ENCODE measurements at places on chromosomes 6 and 20.

GRCh38 chr20:43799150-43799711, 72.4 kb upstream of the GTSF1L start:
- no peak for DNase-seq

DNA sequence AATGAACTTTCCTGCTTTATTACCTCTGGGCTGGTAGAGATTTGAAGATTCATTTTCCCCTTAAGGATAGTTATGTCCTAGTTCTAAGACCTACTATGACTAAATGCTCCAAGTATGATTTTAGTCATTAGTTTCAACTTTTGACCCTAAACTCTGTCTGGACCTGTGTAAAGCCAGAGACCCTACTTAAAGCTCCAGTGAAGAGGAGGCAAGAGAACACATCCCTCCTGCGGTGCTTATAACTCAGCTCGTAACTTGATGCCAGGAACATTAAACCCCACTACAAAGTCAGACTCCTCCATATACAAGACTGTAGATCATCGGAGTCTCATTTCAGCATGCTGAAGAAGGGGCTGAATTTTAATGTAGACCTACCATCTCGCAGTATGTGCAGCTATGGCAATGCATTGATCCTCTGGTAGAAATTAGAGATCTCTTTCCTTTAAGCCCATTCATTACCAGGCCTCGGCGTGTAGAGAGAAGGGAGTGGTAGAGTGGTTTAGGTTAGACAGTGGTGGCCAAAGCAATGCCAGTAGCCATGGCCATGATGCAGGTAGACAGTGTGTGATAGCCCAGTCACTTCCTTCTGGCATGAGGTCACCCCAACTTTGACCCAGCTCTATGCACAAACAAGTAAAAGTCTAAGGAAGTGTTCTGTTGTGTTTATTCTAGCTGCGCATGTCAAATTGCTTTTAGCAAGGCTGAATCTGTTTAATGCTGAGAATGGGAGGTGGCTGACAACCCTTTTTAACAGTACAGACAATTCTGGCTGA, 34.8 kb upstream of the MYB start:
- DNase-seq = no peak

GRCh38 chr6:154425034-154425433, 68.4 kb upstream of the IPCEF1 start:
- DNase-seq = no peak

GRCh38 chr6:49202924-49203536, 260.0 kb downstream of the MMUT start:
- DNase-seq = no peak

DNA sequence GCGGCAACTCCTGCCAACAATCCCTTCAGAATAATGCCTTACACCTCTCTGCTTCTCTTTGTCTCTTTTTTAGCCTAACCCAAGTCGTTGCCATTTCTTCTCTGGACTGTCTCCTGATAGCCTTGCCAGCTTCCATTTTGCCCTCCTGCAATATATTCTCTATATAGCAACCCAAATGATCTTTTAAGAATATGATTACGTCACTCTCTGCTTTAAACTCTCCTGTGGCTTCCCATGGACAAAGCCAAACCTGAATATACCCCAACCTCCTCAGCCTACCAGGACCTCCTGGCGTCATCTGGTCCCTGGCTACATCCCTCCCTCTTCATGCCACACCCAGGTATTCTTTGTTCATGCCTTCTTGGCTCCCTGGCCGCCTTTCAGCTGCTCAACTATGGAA, 126.5 kb upstream of the KCNK16 start:
- no peak for DNase-seq

GRCh38 chr6:168581706-168582105, 140.7 kb downstream of the SMOC2 start:
- DNase-seq = no peak

- no peak for DNase-seq
Observed at GRCh38 chr20:7355051-7355450, 585.2 kb downstream of the HAO1 start.

- no peak for DNase-seq
Observed at GRCh38 chr6:79431537-79431933, 105.7 kb downstream of the LCA5 start.

- no peak for DNase-seq
Observed at GRCh38 chr6:53771785-53772624, 22.8 kb upstream of the LRRC1 start.

- no peak for DNase-seq
Observed at GRCh38 chr6:91683240-91683639, 1096.4 kb upstream of the MAP3K7 start.

DNA sequence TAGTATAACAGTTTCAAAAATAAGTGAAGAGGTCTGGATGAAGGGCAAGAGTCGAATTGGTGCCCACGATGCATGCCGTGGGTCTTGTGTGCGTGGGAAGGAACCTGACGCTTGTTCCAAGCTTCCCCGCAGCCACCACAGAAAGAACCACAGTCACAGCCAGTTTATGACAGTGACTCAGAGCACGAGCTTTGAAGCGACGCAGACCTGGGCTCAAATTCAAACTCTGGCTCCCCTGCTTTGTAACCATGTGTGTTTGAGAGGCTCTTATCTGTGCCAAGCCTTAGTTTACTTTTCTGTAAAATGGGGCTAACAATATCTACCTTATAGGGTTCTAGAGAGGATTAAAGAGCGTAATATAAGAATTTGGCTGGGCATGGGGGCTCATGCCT, 65.5 kb downstream of the SYNJ2 start:
- peak; percentile 26 for DNase-seq

GRCh38 chr20:15951658-15952057, 621.6 kb downstream of the KIF16B start:
- DNase-seq = no peak

DNA sequence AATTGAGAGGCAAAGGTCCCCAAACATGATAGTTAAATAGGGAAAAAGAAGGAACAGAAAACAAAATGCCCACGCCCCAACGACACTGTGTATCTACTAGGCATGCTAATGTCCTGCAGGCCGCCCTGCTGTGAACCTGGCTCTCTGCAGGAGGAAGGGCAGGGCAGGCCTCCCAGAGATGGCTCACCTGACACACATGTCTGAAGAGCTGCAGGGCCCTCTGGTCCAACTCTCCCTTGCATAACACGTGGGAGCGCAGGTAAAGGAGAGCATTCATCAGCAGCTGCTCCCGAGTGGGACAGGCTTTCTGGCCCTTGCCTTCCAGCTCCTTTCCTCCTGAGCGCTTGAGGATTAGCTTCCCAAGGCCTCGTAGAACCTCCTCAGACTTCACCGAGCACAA, 53.7 kb upstream of the LYRM2 start:
- DNase-seq = no peak

- peak; percentile 96 for DNase-seq
Observed at GRCh38 chr6:26045065-26045927, 41.9 kb upstream of the HFE start.

GRCh38 chr6:18148304-18149025, 6.4 kb downstream of the TPMT start:
- no peak for DNase-seq

DNA sequence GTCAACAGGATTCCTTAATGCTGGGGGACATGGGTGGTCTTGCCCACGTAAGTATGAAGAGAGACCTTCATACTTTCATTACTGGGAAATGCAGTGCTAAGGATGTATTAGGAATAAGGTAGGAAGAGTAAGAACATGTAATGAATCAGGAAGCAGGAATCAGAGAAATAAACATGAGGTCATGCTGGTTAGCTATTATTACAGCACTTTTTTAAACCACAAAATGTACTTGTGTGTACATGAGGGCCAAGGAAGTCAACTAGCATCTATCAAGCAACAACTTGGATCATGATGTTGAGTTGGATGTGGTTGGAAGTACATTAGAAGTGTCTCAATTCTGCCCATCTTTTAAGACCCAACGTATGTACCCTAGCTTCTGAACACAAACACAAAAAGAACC, 63.5 kb upstream of the E2F3 start:
- no peak for DNase-seq

DNA sequence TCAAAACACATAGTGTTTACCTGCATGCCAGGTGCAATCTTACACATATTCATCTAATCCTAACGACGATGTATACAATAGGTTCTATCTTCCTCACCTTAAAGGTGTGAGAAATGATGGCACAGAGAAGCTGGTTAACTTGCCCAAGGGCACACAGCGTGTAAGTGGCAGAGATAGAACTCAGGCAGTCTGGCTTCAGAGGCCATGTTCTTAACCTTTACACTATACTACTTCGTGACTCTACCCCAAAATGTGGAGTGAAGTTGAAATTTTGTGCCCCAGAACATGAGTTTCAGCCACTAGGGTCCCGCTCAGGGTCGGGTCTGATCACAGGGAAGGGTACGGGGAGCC, 584 bp downstream of the VPS52 start:
- DNase-seq = no peak

- no peak for DNase-seq
Observed at GRCh38 chr6:158284876-158285655, 27.2 kb upstream of the TULP4 start.

GRCh38 chr6:111804627-111805235, 68.5 kb downstream of the FYN start:
- DNase-seq = peak; percentile 88

DNA sequence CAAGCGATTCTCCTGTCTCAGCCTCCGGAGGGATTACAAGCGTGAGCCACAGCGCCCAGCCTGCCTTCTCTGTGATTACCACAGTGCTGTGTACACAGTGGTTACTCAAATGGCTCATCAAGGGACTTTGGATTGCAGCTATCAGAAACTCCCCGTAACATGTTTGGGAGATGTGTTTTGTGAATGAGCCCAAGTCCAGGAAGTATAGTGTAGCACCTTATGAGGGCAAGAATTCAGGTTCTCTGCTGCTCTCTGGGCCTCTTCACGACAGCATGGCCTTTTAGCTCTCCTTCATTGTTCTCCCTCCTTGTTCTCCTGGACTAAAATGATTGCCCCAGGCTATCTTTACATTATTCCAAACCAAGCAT, 34.1 kb upstream of the RPL7L1 start:
- DNase-seq = no peak

GRCh38 chr6:143059663-143060353, 881 bp upstream of the AIG1 start:
- peak; percentile 30 for DNase-seq

DNA sequence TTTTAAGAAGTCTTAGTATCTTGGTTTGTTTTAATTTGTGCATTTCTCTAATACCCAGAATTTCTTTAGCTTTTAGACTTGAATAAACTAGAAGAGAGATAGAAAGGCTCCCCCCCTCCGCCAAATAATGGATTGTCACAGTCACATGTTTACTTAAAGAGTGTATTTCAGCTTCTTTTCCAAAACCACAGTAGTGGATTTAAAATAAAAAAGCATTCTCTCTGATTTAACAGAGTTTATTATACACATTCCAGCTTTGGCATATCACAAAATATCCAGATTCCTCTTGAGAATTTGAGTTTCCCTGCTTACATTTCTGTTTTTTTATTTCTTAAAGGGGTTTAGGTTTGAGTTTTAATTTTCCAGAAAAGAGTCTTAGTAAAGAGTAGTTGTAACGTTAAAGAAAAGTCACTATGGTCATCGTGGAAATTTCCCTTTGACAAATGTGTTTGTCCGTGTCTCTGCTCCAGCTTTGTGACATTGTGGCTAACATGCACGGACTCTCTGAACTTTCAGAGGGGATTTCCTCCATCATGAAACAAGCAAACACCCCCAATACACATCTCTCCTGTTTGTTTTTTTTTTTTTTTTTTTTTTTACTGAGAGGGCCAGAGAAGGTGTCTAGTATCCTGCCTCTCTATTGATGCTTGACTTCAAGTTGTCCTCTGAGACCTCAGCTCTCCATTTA, 113.5 kb upstream of the SUPT3H start:
- no peak for DNase-seq

GRCh38 chr6:47407300-47408281, 70.0 kb upstream of the CD2AP start:
- DNase-seq = no peak

DNA sequence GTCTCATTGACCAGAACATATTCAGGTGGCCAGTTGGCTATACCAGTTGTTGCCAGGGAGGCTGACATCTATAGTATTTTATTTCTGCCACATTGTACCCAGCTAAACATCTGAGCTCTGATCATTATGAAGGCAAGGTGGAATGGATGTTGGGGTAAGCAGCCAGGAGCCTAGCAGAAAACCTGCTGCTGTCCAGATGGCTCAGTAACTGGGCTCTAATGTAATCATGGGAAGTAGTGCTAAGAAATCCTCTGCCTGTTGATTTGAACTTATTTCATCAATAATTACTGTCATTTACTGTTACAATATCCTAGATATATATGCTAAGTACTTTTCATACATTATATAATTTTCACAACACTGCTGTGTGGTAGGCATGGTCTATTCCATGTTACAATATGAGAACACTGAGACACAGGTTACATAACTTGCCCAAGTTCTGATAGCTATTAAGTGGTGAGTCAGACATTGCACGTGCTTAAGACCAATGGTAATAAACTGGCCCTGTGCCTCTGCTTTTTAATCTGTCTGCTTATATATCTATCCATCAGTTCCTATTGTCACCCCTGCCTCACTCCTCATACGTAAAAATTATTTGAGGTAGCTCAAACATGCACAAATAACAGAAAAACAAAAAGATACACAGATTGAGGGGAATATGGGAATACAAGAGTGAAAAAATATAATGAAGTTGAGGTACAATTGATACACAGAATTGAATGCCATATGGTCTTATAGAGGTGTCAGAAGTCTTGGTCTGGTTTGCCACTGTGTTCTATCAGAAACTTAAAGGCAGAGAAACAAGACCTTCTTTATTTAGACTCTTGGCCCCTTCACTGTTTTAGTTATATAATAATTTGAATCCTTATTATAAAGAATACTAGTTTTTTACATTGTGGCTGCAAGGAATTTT, 25.2 kb downstream of the TBPL1 start:
- no peak for DNase-seq

- peak; percentile 83 for DNase-seq
Observed at GRCh38 chr6:36759148-36759759, 61.6 kb downstream of the RAB44 start.

GRCh38 chr20:46883892-46884291, 10.8 kb upstream of the EYA2 start:
- no peak for DNase-seq
